ENCODE measurements at places on chromosomes 3 and 15.

DNA sequence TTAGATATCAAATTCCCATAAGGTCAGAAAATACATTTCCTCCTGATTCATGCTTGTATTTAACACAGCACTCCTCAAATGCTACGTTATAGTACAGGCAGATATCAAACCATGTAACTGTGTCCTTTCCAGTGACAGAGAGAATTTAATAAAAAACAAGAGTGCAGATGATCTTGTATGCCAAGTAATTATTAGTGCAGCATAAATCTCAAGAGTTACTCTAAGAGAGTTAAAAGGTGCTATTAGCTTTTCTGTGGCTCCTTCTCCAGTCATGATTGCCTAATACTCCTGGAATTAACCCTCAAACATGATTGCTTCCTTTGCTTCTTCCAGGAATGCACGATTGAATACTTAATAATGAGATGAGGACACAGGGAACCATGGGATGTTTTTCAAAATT lies 413.0 kb upstream of the DPH6 start:
- no peak for DNase-seq

DNA sequence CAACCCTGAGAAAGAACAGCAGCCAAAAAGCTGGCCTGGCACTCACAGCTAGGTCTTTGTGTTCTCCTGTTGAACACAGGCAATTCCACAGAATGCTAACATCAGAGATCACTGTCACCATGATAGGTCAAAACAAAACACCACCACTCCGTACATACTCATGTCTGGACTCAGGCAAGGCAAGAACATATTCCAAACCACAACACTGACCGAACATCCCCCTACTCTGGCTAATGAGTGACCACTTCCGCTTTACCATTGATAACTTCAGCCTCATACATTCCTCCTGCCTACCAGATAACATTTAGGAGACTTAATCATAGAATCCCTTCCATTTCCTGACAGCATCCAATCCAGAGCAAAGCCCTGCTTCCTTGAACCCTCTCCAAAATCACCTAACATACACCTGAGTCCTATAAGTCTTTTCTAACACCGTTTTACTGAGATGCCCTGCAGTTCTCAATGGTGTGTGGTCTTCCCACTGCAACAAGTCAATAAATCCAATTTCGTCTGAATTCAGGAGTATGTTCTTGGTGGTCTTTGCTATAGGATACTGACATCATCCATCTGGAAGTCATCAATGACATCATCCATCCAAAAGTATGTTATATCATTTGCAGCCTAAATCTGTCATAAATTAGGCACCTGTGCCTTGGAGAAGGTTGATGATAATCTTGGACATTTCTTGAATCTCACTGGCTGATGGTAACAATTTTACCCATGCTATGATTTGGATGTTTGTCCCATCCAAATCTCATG lies 23.7 kb downstream of the RIOX2 start:
- no peak for DNase-seq

GRCh38 chr15:88646088-88646405 lies 7.2 kb downstream of the ISG20 start:
- DNase-seq: no peak

DNA sequence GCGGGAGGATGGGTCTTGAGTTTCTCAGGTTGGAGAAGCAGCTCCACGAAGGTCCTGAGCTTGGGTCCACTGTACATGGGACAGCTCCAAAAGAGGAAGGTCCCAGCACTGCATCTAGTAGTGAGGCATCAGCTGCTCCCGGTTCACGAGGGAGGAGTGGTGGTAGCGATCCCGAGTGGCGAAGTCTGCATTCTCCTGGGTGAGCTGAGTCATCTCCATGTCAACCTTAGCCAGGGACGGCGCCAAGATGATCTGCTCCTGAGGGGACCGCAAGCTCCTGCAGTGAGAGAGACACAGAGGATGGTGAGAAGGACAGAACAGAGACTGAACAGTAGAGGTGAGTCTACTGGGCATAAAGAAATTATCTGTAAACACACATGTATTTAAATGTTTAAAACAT lies 28.0 kb upstream of the HEG1 start:
- DNase-seq: no peak

DNA sequence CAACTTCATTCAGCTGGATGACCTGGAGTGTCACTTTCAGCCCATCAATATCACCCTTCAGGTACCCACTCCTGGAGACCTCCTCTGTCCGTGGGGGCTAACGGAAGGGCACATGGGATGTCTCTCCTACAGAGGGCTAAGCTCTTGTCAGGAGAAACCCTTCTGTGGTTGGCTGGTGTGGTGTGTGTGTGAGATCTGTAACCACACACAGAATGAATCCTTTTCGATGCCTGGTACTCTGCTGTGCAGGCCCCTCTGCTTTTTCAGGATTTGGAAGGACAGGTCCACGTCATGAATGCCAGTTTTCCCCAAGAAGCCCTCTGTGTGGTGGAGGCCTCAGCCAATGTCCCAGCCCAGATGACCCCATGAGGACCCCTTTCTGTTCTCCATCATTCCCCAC lies 117.7 kb upstream of the CTDSPL start:
- no peak for DNase-seq

GRCh38 chr3:23325466-23326065 lies 122.4 kb downstream of the UBE2E2 start:
- DNase-seq: no peak

- DNase-seq: no peak
Observed at GRCh38 chr3:98095882-98096281, 8.9 kb downstream of the OR5AC2 start.

DNA sequence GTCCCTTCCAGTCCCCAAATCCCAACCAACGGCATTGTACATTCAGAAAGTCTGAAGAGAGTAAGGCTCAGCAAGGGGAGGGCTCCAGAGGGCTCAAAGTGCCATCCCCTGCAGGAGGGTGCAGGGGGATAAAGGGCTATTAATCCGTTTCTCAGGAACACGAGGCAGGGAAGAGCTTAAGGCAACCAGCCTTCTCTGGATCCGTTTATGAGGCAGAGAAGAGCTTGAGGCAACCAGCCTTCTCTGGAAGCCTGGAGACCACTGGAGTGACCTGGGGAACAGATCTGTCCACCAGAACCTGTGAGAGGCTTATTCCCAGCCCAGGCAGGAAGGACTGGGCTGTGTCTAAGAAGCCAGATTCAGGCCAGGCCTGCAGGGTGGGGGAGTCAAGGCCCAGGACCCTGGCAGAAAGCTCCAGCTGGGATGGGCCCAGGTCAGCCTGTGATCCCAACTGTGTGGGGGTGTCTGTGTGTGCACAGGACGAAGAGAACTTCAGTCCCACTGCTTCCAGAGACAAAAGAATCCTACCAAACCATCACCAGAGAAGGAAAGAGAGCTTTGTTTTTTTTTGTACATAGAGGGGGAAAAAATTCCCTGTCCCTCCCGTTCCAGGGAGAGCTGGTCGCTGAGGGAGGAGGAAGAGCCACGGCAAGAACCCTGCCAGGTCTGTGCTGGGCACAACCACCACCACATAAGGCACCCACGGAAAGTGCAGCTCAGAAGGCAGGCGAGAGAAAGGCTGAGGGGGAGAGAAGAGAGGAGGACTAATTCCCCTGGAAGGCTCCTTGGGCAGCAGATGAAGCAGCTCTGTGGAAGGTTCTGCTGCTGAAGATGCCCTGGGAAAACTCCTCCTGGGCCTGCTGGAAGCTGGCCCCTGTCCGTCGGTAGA lies 1.6 kb upstream of the ULK3 start:
- DNase-seq: no peak

GRCh38 chr3:44109771-44110361 lies 131.8 kb upstream of the TOPAZ1 start:
- DNase-seq: no peak

DNA sequence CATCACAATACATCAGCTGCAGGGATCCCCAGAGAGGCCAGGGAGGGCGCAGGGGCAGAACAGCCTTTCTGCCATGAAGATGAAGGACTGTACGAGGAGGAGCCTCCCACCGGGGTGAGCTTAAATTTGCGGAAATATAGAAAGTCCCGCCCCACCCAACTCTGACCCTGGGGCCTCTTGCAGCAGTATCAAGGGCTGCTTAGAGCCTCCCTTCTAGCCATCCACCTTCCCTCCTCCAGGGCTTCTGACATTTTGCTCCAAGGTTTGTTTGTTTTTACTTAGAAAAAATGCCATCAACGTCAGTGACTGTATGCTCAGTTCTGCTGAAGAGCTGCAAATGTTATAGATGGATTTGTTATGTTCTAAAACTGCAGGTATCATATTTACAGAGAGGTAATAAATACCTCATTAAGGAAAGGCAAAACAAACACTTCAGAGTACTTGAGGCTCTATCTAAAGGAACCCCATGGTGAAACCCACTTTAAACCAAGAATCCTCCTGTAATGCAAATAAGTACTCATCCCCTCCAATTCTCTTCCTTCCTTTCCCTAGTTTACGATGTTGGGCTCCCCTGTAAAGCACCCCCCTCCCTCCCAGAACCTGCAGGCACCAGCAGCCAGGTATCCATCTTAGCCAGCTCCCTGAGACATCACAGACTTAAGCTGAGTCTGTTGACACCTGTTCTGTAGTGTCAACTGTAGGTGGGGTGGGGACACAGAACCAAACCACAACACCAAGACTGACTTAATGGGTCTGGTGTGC lies 30.5 kb downstream of the RFTN1 start:
- DNase-seq: no peak

- DNase-seq: no peak
Observed at GRCh38 chr3:121747976-121748375, 1.6 kb downstream of the GOLGB1 start.

DNA sequence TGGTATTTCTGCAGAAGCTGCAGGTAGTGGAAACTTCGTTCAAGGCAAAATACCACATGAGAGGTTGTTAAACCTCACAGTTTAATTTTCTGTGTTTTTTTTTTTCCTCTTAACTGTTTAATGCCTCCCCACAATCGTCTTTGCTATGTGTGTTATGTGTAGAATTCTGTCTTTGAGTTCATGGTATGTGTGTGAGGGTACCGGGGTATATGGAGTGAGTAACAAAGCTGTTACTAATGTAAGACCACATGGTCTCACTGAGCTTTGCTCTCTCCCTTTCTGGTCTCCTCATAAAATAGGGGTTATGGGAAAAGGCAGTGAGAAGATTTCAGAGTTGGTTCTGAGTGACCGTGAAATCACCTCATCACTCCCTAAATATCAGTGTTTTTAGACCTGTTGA lies 143.6 kb downstream of the USP13 start:
- DNase-seq: no peak

DNA sequence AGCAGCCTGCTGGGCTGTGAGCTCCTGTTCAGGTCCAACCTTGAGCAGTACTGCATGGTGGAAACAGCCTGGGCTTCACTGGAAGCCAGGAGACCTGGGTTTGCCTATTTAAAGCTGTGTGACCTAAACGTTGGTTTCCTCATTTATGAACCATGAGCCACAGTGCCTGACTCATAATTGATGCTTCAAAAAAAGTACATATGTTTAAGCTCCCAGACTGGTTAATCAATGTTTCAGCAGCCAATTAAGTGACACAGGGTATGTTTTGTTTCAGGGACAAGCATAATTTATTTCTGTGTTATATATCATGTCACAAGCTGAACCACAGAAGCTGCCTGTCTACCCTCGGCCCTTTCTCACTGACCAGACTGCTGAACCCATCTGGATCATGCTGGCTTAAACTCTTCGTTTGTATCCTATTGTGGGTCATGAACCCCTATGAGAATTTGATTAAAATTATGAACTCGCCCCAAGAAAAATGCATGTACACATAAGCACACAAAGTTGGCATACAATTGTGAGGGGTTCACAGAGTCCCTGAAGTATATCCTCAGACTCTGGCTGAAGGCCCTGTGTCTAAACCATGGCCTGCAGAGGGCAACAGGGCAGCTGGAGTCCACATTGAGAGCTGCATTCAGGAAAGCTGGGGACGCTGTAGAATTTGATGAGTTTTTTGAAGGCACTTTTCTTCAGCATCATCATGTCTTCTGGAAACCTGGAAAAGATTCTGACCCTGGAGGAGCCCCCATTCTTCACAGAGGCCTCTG lies 23.7 kb downstream of the HDC start:
- DNase-seq: no peak

DNA sequence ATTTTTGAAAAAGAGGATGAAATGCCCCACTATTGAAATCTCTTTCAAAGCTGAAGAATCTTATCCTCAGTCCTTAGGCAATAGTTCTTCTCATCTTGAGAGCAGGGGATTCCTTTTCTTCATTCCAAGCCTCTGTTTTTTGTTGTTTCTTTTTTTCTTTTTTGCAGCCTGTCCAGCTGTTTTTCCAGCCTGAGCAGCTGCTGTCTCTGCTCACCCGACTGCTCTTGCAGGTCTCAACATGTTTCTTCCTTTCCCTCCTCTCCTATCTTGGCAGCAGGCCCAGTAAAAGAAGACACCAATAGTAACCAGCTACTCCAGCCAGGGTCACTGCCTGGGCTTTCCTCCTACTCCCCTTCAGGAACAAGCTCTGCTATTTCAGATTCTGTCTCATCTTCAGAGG lies 23.8 kb downstream of the MEX3B start:
- no peak for DNase-seq

- DNase-seq: no peak
Observed at GRCh38 chr15:63940966-63941620, 105.2 kb downstream of the DAPK2 start.

GRCh38 chr3:142273501-142273900 lies 48.1 kb upstream of the GK5 start:
- DNase-seq: no peak

GRCh38 chr3:55180936-55181535 lies 253.2 kb upstream of the LRTM1 start:
- DNase-seq: no peak

GRCh38 chr3:168888781-168889180 lies 774.7 kb downstream of the MECOM start:
- DNase-seq: no peak

DNA sequence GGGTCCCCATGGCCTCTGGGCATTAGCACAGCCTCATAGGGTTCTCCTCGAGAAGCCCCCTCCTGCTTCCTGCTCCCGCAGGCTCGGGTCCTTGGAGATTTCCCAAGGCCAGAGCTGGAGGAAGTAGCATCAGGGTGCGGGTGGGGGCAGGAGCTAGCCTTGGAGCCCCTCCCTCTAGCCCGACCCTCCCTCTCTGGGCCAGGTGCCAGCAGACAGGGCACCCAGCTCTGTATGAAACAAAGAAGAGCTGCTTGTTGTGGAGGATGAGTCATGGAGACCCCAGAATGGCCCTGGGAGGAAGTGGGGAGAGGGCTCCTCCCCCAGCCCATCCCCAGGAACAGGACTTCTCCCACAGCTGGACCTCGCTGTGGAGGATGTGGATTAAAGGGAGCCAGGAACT lies 29.2 kb downstream of the EPHB3 start:
- DNase-seq: no peak

GRCh38 chr3:64848127-64848800 lies 160.5 kb upstream of the ADAMTS9 start:
- DNase-seq: no peak
